ENCODE measurements at places on chromosomes 1 and 21.

GRCh38 chr21:32457360-32457840 is 44.9 kb downstream of the EVA1C start:
- DNase-seq = no peak

GRCh38 chr1:1055841-1056736 is 18.0 kb downstream of the RNF223 start:
- no peak for DNase-seq

DNA sequence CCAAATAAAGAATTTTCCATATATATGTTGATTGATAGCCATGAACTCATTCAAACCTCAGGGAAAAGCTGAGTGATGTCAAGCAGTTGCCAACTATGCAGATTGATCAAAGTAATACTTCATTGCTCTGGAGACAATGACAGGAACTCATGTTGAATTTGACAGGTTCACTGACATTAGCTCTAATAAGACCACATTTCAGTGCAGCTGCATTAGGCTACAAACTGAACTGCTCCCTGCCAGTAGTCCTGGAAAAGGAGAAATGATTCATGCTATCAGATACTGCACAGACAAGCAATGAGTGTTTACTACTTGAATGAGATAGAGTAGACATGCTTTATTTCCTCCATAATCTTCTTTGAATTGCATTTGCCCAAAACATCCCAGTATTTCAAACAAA is 948.4 kb downstream of the MRPL39 start:
- no peak for DNase-seq

DNA sequence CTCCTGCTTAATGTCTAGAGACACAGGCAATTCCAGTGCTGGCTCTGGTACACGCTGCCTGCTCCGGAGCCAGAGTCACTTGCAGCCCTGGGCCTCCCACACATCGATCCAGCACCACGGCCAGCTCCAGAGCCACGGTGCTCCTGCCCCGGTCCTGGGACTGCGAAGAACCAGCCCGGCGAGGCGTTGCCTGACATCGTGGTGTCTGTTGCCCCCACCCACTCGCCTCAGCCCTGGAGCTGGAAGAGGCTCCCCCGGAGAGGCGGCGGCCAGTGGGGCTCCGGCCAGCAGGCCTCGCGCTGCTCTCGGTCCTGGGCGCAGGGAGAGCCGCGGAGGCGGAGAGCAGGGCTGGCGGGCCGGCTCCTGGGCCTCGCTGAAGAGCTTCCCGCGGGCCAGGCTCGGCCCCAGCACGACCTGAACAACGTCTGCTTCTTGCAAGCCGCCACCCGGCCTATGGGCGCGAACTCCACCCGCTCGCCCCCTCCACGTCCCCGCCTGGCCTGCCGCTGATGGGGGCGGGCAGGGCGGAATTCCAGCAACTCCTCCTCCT is 364.8 kb downstream of the CEP170 start:
- DNase-seq = no peak

- no peak for DNase-seq
Measured at GRCh38 chr21:34078915-34079314, 5.5 kb downstream of the MRPS6 start.

GRCh38 chr1:162732566-162733335 is 57.8 kb upstream of the HSD17B7 start:
- no peak for DNase-seq

- DNase-seq = no peak
Measured at GRCh38 chr1:2927393-2928360, 93.6 kb upstream of the ACTRT2 start.

DNA sequence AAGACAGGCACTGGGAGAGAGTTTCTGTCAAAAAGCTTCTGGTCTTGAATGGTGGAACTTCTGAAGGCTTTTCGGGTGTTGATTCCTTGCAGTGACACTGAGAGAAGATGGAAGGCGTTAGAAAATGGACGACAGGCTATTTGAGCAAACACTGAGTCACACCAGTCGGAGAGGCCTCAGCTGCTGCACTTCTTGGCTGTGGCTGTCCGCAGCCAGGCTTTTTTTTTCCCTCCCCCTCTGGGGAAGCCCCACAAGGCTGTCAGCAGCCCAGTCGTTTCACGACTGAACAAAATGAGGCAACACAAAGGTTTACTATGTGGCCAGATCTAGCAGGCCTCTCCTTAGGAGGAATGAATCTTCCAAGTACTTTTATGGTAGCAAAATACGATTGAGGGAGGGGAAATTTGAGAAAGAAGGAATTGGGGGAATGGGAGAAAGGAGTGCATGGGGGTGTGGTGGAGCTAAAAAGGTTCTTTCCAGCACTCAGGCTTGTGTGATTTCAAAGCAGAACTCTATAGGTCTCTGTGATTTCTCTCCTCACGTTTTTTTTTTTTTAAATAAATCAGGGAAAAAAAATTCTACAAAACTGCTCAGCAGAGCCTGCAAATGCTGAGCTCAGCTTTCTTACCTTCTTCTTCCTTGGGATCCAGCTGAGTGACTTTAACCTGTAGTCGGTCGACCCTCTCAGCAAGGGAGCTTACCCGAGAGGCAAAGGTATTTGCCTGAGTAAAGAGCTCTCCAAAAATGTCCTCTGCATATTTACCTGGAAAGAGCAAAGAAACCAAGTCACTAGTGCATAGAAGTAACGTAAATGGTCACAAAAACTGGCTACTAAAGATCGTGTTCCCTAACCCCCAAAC is 26.1 kb downstream of the GPR3 start:
- DNase-seq = peak; percentile 94

DNA sequence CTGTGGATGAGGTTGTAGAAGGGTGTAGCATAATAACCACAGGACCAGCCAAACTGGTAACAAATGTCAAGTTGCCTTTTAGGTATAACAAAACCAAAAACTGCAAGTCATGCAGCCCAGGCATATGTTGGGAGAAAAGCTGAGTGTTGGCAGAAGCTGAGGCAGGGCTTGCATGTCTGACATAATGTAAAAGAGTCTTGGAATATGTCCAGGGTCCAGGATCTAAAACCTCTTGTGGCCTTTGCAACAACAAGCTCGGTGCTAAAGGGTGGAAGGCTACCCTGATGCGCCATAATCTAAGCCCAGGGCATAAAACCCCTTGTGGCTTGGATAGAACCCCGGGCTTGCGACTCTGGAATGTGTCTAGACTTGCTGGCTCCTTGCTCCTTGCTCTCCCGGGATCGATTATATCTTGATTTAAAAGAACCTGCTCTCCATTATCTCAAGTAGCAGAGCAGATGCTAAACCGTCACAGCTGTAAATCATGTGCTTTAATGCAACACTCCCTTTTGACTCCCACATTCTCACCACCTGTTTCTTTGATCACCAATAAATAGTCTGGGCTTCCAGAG is 26.5 kb upstream of the SLC35A3 start:
- peak; percentile 75 for DNase-seq

DNA sequence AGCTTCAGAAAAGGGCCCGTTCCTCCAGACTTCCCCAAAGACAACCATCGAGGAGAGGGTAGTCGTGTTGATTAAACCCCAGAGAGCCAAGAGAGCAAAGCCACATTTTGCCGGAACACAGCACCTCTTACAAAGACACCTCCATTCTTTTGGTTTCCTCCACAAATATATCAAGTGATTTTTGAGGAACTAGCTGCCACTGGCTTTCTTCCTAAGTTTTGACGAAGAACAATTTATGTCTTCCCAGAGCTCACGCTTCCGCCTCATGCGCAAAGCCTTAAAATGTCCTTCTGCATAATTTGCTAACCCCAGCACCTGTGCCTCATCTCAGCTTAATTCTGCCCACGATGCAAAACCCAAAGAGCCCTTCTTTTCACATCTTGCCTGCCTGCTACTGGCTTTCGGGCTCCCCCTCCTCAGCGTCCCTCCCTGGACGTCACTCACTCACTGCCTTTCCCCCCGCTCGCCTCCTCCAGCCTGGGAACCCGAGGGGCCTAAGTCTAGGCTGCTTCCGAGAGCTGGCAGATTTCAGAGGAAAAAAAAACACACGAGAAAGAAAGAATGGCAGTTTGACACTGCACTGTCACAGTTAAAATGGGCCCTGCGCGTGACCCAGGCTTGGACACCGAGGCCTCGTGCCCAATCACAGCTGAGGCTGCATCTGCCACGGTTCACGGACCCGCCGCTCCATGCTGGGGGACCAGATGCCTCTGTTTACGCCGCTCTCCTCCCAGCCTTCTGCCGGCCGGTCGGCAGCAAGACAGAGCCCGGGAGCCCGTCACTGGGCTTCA is 77.6 kb upstream of the IFNAR2 start:
- no peak for DNase-seq

DNA sequence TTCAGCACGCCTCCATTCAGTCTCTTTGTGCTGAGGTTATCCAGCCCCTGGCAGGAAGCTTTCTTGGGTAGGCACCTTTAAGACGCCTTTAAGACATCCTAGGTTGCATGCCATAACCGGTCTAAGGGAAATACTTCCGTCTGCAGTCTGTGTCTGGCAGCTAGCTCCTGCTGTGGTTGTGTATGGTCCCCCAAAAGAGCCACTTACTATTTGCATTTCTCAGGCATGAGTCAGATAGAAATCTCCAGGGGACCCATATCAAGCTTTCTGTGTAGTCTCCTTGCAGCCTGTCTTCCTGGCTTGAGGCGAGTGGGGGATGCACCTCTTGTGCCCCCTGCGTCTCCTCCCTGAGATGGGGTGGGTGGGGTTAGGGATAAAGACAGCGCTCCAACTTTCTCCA is 10.0 kb upstream of the RYR2 start:
- no peak for DNase-seq

All from fibroblast of skin of right quadriceps (primary cell).